Stimulated activated naive CD4-positive, alpha-beta T cell (primary cell): ENCODE measurements at places on chromosomes 6 and 20.

- DNase-seq: no peak
Observed at GRCh38 chr6:42431356-42431755, 20.4 kb downstream of the TRERF1 start.

- DNase-seq: peak; percentile 8
Observed at GRCh38 chr20:6026051-6026450, 27.8 kb downstream of the LRRN4 start.

GRCh38 chr20:6685626-6686025 is 81.9 kb upstream of the BMP2 start:
- DNase-seq: no peak

- DNase-seq: no peak
Observed at GRCh38 chr6:116512111-116512559, 696 bp downstream of the CALHM5 start.

- DNase-seq: no peak
Observed at GRCh38 chr6:82984720-82985119, 80.9 kb downstream of the UBE3D start.

DNA sequence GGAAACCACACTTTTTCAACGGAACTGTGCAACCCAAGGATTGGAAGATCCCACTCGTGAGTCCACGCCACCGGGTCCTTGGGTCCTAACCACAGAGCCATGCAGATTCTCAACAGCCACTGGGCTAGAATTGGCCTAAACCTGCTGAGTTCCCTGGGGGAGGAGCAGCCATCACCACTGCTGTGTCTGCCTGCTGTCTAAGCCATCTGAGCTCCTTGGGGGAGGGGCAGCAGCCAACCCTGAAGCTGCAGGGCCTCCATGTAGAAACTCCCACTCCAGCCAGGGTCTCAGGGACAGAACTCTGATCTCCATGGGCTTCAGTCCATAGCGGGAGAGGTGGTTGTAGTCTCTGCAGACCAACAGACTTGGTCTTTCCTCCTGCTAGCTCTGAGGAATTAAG is 154.6 kb upstream of the VGLL2 start:
- no peak for DNase-seq

DNA sequence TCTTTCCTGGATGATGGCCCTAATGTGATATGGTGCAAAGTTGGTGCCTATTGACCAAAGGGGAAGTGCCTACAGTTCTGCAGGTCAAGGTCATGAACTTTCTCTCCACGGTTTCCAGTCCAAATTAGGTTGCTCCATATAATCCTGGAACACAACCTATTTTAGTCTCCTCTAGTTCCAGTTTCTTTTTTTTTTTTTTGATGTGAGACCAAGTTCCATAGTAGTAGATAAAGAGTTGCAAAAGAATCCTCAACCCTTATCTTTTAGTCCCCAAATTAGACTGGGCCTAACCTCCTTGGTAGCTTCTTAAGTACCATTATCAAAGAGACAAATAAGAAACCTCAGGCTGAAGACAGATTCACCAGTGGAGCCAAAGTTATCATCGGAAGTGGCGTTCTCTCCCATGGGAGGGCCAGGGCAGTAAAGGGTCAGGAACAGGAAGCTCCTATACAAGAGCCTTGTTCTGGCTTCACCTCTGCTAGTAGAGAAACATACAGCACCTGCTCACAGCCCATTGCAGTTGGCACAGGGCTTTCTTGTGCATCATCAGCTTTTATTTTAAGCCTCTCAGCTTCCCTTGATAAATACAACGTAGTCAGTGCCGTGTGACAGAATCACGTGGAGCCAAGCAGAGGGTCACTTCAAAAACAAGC is 132.2 kb upstream of the RREB1 start:
- DNase-seq: no peak

GRCh38 chr6:124334359-124334758 is 530.7 kb downstream of the NKAIN2 start:
- no peak for DNase-seq

DNA sequence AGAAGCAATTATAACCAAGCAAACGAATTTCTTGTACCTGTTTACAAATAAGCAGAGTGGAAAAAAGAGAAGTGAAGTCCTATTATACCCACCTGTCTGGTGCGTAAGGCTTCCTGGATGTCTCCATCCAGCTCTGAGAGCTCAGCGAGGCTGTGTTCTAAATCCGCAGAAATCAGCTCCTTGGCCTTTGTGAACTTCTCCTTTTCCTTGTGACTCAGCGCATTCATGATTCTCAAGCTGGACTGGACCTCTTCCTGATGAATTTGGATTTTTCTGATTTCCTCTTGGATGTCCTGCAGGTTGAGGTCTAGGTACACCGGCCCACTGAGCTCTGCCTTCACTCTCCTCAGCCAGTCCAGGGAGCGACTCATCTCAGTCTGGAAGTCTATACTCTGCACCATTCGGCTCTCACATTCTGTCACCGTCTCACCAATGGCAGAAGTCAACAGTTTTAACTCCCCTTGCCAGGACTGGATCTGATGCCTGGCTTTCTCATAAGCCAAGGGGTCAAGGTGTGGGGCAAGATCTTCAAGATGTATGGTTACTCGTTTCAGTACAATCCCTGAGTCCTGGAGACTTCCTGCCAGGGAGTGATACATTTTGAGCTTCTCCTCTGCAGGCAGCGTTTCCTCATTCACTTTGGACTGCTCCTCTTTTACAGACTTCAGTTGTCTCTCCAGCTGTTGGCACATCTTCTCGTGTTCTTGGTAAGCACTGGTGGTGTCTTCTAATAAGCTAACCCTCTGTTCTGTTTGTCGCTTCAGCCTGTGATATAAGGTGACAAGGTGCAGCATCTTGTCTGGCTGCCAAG is 307.3 kb downstream of the SYNE1 start:
- no peak for DNase-seq

- DNase-seq: no peak
Observed at GRCh38 chr6:45074439-45074838, 253.7 kb upstream of the RUNX2 start.

DNA sequence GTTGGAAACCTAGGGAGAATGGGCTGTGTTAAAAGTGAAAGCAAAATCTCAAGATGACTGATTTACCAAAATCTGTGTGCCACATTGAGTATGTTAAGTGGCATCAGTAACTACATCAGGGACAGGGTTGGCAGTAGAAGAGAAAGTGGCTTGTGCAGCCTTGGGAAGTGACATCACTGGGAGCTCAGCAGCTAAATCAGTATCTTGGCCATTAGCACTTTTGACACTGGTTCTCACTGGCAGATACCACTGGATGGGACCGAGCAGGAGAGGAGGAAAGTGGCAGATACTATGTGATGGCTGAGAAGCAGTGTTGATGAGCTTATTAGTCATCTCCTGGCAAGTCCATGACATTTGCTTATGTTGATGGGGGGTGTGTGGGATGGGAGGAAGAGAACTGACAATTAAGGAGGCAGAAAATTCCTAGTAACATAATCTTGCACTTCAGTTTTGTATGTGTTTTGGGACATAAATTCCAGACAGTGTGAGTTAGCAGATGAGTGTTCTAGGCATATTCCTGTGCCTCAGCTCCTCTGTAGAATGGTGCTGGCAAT is 322.2 kb downstream of the SOX4 start:
- DNase-seq: no peak

DNA sequence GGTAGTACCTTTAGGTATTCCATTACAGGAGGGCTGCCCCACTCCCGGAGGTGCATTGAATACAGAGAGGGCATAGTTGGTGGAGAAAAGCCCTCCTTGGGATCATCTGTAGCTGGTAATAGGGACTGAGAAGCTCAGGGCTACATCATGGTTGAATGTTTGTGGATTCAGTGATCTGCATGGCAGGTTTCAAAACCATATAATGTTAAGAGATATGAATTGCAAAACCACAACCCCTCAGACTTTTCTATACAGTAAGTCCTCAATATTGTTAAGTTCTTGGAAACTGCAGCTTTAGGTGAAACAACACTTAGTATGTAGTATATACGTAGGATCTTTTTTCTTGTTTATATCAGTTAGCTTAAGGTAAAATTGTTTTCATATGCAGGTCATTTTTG is 11.3 kb downstream of the TULP4 start:
- no peak for DNase-seq

GRCh38 chr6:142568857-142569597 is 267.2 kb downstream of the ADGRG6 start:
- DNase-seq: no peak

- peak; percentile 44 for DNase-seq
Observed at GRCh38 chr6:63636518-63637021, 968 bp downstream of the PHF3 start.

DNA sequence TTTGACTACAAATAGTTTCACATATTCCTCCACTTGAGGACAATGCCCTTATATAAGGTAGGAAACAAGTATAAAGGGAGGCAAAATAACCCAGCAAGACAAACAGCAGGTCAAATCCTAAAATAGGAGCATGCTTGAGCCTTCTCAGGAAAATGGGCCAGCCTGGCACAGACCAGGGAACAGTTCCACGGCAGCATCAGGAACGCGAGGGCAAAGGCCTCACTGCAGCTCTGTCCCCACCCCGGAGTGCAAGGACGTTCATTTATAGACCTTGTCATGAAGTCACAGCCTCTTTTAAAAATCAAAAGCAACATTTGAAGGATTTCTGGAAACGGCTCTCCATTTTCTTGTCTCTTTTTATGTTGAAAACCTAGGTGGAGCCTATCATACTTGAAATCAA is 17.1 kb downstream of the PDE10A start:
- DNase-seq: no peak

- no peak for DNase-seq
Observed at GRCh38 chr6:42366999-42367352, 84.8 kb downstream of the TRERF1 start.

DNA sequence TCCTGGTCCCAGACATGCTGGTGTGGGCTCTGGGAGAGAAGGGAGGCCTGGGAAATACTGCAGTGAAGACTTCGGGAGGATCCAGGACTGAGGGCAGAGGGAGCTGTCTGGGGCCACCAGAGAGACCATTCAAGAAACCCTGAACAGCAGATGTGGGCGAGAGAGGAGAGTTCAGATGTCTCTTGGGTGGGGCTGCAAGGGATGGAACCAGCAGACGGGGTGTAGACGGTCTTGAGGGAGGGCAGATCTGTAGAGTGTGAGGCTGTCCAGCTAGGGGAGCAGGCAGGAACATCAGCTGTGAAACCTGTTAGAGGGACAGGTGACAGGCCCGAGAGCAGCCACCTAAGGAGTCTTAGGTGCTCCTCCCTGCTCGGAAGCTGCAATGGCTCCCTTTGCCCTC is 38.9 kb downstream of the ITPR3 start:
- no peak for DNase-seq

DNA sequence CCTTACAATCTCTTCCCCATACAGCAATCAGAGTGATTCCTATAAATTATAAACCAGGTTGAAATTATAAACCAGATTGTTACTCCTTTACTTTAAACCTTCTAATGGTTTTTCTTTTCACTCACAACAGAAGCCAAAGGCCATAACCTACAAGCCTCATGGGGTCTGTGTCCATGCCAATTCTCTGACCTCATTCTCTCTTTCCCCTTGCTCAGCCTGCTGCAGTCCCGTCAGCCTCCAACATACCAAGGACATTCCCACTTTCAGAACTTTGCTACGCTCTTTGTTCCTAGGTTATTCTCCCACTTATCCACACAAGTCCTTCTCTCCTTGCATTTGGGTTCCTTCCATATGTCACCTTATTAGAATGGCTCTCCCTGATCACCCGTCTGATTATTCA is 277.9 kb upstream of the TCF21 start:
- no peak for DNase-seq

GRCh38 chr6:31655349-31656237 is at the start of gene APOM:
TSS of gene APOM (plus strand) at chr6:31655894. CDS start at chr6:31655967, 73 bp downstream.
- DNase-seq: no peak

DNA sequence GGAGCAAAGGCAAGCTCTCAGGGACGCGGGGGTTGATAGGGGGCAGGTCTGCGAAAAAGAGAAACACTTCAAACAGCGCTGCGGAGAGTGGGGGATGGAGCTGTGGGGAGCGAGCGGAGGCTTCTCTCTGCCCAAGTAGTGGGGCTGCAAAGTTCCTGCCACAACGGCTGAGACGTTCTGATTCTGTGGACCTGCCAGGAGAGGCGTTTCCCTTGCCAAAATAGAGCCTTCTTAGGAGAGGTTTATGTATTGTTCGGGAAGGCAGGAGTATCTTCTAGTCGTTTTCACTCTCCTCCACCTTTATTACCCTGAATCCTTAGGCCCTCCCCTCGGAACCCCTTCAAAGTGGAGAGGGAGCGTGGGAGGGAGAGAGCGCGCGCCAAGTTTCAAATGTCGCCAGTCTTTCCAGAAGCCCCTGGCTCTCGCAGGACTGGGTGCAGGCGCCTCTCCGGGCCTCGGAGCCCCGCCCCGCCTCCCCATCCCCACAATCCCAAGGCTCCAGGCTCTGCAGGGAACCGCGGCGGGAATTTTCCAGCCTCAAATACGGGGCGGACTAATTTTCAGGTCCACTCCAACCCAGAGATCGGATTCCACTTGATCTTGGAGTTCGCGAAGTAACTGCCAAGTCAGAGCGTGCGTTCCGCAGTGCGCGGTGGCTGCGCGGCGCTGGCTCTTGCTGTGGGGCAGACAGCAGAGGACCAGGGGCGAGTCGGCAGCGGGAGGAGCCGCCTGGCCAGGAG is 10.0 kb upstream of the POU3F2 start:
- no peak for DNase-seq

DNA sequence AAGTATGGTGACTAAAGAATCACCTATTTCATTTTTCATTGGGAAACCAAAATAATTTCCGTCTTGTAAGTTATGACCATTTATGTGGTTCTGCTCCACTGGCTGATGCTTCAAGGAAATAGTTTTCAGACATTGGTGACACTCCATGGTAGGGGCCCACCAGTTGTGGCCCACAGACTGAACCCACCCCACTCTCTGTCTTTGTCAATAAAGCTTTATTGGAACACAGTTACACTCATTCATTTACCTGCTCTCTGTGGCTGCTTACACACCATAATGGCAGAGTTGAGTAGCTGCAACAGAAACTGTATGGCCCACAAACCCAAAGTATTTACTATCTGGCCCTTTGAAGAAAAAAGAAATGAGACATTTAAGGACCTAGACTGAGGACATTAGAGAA is 78.5 kb downstream of the TBC1D7 start:
- no peak for DNase-seq

GRCh38 chr6:43669050-43669921 is 18.3 kb downstream of the MRPS18A start:
- DNase-seq: no peak

DNA sequence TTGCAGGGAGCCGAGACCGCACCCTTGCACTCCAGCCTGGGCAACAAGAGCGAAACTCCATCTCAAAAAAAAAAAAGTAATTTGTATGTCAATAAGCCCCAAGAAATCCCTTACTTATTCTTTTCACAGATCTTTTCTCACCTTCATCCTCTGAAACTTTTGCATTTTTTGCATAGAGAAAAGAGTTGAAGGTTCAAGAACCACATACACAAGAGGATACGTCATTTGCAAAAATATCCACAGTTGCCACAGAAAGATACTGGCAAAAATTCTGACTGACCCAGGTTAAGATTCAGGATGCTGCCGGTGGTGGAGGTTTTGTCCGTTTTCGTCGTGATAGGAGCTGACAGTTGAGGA is 94.5 kb downstream of the ZMYND8 start:
- no peak for DNase-seq

DNA sequence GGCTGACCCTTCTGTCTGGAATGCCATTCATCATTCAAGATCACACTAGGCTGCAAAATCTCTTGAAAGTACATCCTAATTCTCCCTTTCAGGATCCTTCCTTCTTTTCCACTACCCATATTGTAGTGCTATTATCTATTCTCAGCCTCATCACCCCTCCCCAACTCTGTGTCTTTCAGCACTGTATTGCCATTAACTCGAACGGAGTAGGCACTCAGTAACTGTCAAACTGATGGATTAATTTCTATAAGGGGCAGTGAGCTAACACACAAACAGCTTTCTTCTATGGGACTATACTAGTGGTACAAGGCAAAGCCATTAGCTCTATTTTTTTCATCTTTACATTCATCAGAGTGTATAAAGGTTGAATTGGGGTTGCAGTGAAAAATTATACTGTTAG is 46.6 kb downstream of the LAMA4 start:
- DNase-seq: no peak

- no peak for DNase-seq
Observed at GRCh38 chr6:15434263-15434662, 188.4 kb downstream of the JARID2 start.
